ENCODE measurements at places on chromosomes 7 and 10.

DNA sequence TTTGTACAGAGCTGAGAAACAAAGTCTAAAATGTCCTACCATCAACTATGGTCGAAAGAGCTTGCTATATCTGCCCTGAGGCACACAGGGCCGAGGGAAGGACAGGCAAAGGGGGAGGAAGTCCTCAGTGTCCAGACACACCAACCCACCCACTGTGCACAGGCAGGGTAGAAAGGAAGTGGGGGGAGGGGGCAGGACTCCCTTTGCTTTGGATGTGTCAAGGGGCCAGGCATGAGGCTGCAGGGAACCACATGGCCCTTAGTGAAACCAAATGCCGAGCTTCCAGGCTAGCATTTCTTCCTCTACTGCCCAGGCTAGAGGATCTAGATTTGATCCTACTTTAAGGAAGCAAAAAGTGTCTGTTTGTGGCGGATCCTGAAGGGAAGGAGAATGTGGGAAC is 28.6 kb downstream of the KCNH2 start:
- no peak for DNase-seq

- no peak for DNase-seq
Measured at GRCh38 chr10:126964190-126964589, 59.0 kb downstream of the DOCK1 start.

DNA sequence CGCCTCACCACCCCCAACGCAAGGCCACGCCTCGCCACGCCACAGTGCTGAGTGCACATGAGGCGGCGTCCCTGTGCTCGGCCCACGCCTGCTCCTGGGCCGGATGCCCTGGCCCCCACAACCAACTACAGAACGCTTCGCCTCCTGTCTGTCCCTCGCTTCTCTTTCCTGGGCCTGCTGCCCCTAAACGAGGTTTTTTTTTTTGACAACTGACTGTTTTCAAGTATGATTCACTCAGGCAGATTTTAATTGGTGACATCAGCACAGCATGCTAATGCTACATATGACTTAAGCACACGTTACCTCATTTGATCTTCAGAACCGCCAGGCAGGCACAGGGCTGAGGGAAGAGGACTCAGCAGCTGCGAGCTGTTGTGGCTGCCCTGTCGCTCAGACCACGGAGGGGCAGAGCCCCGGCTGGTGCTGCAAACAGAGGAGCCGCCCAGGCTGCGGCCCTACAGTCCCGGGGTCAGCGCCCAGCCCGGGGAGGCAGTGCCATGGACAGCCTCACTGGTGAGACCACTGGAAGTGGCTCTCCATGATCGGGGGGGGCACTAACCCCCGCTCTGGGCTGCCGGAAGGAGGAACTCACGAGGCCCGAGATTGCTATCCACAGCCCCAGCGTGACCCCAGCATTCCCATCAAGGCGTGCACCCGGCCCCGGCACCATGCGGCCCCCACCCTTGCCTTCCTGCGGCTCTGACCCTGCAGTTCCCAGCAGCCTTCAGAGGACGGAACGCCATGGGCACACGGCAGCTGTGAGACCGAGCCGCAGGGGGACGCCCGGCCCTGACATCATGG is 212.8 kb downstream of the MAD1L1 start:
- DNase-seq: no peak

- DNase-seq: no peak
Measured at GRCh38 chr7:110941385-110941784, 149.5 kb upstream of the LRRN3 start.

DNA sequence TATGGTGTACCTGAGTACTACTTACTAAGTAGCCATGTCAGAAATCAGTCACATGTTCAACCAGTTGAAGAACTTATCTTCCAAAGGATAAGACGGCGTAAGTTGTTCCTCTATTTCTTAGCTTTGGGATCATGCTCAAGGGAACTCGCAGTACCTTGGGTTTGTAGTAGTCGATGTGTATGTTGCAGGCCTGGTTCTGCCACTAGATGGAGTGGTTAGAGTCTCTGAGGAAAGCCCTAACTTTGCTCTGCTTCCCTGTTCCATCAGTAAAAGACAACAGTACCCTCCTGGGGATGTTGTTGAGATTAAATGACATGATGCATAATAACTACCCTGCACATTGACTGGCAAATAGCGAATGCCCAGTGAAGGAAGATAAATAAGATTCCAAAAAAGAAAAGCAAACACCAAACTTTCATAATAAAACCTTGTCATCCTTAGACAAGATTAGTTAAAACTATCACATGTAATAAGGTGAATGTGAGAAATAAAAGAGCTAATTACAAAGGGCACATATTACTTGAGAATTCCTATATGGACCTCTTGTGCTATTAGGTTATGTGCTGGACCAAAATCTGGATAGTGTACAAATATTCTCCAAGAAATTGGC is 165.9 kb downstream of the ABCA13 start:
- DNase-seq: no peak

GRCh38 chr10:63505562-63505961 is 15.6 kb upstream of the REEP3 start:
- DNase-seq: no peak

DNA sequence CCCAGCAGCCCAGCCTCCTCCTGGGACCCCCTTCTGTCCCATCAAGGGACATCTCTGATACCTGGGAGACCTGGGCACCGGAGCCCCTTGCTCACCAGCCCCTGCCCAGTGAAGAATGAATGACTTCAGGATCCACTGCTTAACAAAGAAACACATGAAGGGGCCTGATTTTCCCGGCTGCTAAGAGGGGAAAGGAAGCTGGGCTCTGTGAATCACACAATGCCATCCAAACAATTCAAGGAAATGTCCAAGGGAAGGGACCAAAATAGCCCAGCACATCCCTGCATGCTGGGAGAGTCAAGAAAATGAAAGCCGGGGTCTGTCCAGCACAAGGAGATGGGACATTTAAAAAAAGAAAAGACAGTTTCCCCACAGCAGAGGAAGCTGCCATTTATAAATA is 128.7 kb upstream of the JCAD start:
- no peak for DNase-seq

- DNase-seq: no peak
Measured at GRCh38 chr7:98735801-98736200, 118.7 kb downstream of the NPTX2 start.

GRCh38 chr10:97708976-97709946 is 4.3 kb upstream of the MARVELD1 start:
- DNase-seq: peak; percentile 5

- no peak for DNase-seq
Measured at GRCh38 chr10:131847241-131847783, 53.5 kb upstream of the PPP2R2D start.

GRCh38 chr7:90613088-90613498 is 17.0 kb downstream of the CDK14 start:
- no peak for DNase-seq

GRCh38 chr10:50514995-50515394 is 108.8 kb downstream of the SGMS1 start:
- DNase-seq: no peak

- DNase-seq: peak; percentile 54
Measured at GRCh38 chr7:45457591-45457990, 116.6 kb upstream of the ADCY1 start.

DNA sequence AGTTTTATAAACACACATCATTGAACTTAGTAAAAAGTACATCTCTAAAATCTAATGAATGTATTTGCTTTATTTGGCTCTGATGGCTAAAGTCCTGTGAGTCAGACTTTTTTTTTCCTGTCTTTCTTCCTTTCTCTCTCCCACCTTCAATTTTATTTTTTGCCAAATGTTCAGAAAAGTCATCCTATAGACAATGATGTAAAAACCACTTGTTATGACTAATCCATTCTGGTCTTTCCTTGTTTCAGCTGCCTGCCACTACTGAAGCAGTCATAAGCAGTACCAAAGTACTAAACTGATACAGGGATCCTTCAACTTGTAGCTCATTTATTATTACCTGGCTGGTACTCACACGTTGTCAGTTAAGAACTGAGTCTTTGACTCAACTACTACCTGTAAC is 23.9 kb downstream of the HECTD2 start:
- DNase-seq: no peak

GRCh38 chr10:21020545-21020944 is 123.4 kb upstream of the NEBL start:
- no peak for DNase-seq

DNA sequence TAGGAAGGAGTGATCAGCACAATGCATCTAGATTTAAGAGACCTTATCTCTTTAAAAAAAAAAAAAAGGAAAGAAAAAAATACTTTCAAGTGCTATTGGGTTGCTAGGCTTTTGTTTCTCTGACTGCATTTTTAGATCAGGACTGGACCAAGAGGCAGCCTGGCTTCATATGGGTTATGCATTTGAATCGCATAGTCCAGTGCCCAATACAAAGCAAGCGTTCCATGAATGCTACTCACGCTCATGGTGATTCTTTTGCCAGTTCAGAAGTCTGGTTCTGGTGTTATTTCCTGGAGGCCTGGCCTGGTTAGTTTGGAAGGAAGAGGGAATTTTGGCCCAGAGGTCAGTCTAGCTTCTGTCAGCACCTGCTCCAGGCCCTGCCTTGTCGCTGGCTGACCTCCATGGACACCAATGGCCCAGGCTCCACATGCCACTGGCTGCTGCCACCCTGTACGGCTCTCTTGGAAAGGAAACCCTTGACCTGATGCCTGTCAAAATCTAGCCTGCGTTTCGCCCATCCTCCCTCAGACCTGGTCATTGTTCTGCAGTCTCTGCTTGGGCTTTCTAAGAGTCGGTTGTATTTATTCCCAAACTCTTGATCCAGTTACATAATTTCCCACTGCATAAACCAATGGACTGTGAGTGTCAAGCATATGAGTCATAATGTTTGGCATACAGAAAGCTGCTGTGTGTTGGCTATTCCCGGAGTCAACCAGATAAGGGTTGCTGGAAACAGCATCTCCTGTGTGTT is 74.3 kb upstream of the MKX start:
- no peak for DNase-seq

DNA sequence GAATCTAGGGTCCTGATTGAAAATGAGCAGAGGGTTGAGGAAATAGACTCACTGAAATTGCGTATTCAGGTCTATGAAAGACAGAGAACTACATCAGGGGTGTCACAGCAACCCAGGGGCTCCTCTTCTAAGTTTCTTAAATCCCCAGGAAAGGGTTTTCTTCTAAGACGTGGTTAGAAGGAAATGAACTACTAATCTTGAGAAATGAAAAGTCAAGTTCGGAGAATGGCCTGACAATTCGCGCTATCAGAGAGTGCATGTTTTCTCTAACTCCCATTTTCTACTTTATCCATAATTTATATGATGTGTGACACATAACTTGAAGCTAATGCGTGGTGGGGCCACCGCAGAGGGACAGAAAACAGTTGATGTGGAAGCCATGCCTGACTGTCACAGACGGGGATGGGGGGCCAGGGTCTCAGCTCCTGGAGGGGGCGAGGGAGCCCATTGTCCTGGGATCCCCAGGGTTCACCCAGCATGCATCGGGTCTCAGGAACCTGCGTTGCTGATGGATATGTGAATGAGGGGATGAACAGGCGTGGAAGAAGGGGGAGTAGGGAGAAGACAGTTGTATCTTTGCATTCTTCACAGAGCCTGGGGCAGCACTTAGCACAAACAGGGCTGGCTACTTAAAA is 86.3 kb downstream of the PTPRE start:
- no peak for DNase-seq

DNA sequence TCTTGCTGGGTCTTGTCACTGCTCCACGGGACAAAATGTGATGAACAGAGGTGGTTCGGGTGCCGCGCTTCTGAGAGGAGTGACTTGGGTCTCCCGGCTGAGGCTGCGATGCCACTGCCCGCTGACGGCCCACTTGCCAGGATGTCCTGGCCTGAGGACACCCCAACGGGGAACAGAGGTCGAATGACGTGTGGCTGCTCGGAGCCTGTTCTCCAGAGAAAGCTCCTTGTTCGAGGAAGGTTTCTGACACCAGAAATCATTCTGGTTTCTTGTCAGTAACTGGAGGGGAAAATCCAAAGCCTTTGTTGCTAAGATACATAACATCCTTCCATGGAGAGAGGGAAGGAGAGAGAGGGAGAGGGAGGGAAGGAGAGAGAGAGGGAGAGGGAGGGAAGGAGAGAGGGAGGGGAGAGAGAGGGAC is 236.4 kb downstream of the WDR37 start:
- no peak for DNase-seq

DNA sequence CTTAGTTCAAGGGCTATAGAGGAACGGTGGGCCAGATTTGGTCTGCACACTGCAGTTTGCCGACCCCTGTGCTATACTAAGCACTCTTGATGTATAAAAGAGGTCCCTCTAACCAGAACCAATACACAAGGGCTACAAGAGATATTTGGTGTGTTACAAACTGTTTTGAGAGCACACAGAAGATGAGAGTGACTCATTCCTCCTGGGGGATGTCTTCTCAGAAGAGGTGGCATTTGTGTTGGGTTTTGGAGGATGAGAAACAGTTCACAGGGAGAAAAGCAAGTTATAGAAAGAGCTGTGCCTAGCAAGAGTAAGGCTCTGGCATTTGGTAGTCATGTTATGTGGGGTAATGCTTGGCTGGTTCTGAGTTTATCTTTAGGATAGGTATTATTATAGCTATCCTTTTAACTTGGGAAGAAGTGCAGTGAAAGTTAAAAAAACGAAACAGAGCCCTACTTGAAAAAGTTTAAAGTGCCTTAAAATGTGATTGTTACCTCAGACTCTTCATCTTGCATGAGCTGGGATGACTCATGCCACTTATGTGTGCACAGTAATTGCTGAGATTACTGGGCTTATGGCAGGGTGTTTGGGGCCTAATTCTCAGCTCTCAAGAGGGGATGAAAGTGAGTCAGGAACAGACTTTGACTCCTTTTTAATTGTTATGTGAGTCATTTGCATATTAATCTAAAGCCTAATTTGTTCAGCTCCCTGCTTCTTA is 160.4 kb downstream of the KIF20B start:
- DNase-seq: no peak

DNA sequence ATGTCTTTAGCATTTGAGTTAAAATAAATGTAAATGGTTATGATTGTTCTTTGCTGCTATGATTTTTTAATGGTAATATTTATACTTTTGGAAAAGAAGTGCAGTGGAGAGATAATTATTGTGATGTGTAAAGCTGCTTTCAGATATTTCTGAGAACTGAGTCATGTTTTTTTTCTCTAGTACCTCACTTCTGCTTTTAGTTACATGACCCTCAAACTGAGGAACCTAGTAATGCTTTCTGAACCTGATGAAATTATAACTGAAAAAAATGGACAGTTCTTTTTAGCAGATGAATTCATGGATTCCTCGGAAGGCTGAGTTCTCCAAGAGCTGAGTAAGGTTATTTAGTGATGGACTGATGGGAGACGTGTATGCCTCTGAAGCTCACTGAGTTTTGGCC is 167.8 kb downstream of the CDCA7L start:
- DNase-seq: no peak

- DNase-seq: no peak
Measured at GRCh38 chr7:55171157-55171556, 152.3 kb downstream of the EGFR start.

- no peak for DNase-seq
Measured at GRCh38 chr10:62935022-62935421, 118.9 kb upstream of the EGR2 start.

GRCh38 chr7:100040575-100040974 is 9.0 kb upstream of the ZSCAN21 start:
- DNase-seq: no peak

DNA sequence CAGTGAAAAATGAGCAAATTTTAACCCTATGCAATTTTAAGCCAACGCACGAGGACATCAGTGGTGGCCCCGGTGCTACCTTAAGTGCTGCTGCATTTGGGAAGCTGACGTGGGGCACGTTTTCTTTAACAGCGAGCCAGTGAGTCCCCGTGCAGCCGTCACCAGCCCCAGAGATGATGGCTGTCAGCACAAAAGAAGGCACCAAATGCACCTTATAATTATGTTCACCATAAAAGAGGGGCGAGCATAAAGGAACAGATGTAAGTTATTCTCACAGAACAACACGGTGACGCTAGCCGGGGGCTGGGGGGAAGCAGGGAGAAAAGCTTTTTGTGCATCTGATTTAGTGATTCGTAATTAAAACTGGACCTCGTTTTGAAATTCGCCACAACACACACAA is 260.1 kb downstream of the DNAJB6 start:
- no peak for DNase-seq
